D341Med (cell line): ENCODE measurements at places on chromosomes 3 and 15.
A peak's percentile ranks its signal among the peaks of the same experiment; 100 is the strongest.

DNA sequence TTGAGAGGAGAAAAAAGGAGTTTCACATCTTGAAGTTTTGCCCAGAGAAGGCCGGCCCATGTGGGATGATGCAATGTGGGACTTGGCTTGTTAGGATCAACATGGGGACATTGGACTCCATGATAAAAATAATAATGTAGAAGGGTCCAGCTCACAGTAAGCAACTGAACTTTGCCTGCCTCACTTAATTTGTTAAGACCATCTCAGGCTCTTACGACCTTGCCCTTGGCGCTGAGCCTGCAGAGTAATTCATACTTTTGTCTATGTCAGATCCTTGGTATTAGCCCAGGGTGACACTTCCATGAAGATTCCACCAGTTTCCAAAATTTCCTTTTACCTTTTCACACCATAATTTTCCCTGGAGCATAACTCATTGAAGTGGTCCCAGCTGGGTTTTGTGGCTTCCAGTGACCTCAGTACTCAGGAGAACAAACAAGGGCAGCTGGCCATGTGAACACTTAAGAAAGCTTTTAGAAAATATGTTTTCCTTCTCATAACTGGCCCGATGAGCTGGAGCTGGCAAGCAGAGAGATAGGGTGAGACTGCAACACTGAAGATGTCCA, 315.4 kb upstream of the RASGRP1 start:
- DNase-seq, result no peak

GRCh38 chr3:134768116-134768515, 26.9 kb upstream of the EPHB1 start:
- DNase-seq, result no peak

GRCh38 chr15:63334821-63335220, 46.8 kb downstream of the CA12 start:
- no peak for DNase-seq

DNA sequence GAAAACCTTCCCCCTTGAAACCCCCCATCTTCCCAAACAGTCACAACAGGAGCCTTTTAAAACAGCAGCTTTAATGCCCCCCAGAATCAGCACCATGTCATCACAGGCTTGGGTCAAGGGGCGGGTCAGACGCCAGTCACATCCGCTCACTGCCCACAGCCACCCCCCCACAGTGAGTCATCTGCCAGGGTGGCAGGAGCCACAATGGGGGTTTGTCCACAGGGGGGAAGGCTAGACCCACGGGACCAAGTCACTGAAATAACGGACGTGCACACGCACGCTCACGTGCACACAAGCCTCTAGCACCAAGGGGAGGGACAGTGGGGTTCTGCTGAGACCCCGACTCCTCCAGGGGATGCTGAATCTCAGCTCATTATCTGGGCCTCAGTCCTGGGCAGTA, 441 bp upstream of the UCN2 start:
- no peak for DNase-seq

DNA sequence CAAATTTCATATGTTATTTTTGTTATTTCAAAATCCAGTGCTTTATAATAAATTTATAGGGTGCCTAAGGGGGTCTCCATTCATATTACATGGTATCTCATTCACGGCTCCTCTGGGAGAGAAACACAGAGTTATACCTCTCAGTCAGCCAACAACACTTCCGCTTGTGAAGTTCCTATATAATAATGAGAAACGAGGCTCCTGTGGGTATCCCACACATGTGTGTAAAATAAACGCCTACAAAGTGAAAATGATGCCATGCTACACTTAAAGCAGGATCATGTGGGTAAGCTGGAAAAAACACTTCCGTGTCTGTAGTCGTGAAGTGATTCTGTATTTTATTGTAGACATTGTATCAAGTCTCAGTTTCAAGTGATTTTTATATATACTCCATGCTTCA, 218.8 kb upstream of the ICE2 start:
- no peak for DNase-seq

DNA sequence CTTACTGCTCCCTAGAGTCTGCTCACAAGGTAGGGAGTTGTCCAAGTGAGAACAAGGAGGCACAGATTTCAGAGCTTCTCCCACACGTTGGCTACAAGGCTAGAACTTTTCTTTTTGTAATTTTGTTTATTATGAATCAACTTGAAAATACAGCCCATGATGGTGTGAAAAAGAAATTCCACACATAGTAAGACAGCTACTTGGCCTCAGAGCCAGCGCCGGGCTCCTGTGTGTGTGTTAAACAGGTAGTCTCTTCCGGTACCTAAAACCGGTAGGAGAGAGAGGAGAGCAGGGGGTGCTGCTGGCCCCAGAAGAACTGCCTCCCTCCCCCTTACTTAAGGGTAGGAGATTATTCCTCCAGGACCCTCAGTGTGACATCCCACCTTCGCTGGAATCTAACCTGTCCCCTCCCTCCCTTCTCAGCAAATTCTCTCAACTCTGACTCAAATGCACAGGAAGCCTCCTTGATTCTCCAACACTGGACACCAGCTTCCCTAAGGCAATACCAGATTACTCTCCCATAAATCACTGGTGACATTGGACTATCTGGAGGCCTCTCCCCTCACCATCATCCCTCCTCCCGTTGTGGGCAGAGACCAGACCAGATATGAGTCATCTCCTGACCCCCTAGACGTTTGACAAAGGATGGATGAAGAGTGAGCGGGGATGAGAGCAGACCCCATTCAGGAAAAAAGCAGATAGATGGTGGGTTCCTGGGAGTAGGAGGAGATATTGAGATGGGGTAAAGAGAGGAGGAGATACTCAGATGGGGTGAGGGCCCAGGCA, 4.5 kb upstream of the IP6K1 start:
- no peak for DNase-seq

DNA sequence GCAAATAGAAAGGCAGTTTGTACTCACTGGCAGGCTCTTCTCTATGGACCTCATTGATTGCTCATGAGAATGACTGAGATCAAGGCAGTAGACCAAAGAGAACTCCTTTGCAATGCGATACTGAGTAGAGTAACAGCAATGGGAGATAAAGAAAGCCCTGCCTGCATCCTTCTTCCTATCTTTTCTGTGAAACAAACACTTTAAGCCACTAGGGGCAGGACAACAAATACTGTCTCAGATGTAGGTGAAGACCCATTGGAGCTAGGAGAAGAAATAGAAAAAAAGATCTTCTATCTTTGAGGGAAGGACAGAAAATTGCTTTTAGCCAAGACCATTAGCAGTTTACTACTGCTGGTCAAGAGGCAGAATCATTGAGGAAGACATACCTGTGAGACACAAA, 117.6 kb upstream of the IGSF10 start:
- DNase-seq, result no peak

DNA sequence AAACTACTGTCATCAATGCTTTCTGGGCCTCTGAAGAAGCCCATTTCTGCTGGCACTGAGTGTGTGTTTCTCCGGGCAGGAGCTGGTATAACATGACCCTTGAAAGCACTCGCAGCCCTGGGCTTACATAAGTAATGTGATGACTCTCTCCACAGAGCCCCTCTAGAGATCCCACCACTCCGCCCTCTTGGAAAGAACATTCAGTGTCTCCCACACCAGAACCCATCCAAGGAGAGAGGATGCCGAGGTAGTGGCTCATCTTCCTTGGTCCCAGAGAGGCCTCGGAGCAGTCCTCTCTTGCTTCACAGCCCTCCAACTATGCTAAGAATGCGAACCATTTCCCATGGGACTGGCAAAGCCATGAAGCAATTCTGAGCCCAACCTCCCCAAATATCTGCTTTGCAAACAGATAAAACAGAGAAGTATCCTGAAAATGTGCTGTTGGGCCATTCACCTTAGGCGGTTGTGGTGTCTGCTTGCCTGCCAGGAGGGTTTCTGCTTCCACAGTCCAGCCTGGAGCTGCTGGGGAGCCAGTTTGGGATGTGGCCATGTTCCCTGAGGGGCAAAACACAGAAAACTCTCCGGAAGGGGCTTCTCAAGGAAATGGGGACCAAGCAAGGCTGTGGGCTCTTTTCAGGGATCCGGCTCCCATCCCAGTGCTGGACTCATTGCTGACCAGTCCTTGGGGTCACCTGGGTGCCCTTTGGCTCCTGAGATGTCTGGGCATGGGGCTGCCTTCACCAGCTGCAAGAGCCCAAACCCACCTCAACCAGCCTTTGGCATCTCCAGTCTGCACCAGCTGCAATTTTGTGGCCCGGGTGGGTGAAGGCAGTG, 47.3 kb downstream of the AMOTL2 start:
- no peak for DNase-seq

GRCh38 chr15:65638681-65639089, 16.9 kb downstream of the SLC24A1 start:
- peak; percentile 78 for DNase-seq

DNA sequence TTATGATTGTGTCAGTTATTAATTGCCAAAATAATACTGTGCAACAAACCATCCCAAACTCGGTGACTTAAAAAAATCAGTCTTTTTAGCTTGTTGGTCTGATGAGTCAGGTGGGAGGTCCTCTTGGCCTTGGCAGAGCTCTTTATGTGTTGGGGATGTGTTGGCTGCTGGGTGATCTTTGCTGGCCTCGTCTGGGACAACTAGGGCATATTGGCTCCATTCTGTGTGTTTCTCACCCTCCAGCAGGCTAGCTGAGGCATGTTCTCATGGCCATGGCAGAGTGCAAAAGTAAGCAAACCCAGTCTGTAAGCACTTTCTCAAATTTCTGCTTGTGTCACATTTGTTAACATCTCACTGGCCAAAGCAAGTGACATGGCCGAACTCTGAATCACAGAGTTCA, 251.6 kb downstream of the RPLP1 start:
- DNase-seq, result no peak

GRCh38 chr15:47374222-47374621, 343.1 kb upstream of the SEMA6D start:
- DNase-seq, result peak; percentile 65

DNA sequence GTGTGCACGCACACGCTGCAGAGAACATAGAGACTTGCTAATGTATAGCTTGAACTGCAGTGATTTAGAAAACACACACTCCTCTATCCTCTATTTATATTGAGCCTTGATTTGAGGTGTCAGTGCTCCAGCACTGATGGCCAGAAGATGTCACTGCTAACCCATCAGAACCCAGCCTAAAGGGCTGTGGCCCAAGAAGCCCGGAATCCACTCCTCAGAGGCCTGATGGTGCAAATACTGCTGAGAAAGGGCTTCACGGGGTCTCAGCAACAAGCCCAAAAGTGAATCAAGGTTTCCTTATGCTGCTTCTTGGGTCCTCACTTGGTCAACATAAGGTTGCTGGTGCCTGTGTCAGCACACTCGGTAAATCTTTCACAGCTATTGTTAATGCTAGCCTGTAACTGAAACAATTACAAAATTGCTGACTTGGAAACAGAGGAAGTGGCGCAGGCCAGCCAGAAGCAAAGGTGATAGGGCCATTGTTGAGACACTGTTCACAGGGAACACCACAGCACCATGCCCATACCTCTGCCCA, 60.3 kb downstream of the HEG1 start:
- peak; percentile 76 for DNase-seq

- DNase-seq, result no peak
Observed at GRCh38 chr3:104555728-104556127, 811.0 kb upstream of the ALCAM start.

DNA sequence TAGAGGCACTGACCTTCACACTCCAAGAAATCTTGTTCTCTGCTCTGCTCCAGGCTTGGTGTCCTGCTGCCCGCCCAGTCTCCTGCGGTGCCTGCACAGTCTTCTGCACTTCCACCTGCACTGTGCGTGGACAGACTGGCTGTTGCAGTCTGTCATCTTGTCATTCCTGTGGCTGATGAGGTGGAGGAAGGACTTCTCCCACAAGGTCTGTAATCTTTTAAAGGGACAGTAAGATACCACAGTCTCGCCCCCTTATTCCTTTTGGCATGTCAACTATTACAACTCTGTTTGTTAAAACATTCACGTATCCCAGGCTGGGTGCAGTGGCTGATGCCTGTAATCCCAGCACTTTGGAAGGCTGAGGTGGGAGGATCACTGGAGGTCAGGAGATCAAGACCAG, 54.1 kb upstream of the IGF2BP2 start:
- no peak for DNase-seq

GRCh38 chr3:78606756-78607155, 1161.0 kb downstream of the ROBO1 start:
- DNase-seq, result no peak

GRCh38 chr3:60445446-60445845, 805.8 kb downstream of the FHIT start:
- no peak for DNase-seq

DNA sequence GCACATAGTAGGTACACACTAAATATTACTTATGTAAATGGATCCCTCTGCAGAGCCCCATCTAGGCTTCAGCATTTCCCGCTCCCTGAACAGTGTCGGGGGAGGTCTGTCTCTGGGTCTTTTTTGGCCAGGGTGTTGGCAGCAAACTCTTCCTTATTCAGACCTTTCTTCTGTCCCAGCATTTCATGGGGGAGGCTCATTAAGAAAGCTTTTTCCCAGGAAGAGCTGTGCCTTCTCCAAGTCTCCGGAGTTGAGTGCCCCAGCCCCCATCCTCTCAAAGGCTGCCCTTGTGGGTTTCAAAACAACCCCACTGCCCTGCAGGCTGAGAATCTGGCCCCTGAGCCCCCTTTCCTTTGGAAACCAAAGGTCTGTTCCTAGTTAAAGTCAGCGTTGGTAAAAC, 25.1 kb downstream of the SLC6A11 start:
- DNase-seq, result no peak

DNA sequence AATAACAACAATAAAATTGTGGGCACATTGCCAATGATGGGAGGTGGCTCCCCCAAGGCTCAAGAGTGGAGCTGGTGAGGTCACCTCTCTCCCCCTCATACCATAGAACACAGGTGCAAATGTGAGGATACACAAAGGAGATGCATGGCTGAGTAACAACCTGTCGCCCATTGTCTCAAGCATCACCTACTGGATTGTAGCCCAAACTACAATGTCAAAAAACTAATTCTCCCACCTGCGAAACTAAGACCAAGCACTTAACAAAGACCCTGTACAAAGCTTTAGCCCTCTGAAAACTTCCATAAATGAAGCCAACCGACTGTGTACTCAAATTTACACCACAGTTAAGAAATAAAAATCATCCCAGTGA, 50.4 kb upstream of the IGSF11 start:
- DNase-seq, result no peak
